ENCODE measurements at places on chromosomes 3 and 15.

DNA sequence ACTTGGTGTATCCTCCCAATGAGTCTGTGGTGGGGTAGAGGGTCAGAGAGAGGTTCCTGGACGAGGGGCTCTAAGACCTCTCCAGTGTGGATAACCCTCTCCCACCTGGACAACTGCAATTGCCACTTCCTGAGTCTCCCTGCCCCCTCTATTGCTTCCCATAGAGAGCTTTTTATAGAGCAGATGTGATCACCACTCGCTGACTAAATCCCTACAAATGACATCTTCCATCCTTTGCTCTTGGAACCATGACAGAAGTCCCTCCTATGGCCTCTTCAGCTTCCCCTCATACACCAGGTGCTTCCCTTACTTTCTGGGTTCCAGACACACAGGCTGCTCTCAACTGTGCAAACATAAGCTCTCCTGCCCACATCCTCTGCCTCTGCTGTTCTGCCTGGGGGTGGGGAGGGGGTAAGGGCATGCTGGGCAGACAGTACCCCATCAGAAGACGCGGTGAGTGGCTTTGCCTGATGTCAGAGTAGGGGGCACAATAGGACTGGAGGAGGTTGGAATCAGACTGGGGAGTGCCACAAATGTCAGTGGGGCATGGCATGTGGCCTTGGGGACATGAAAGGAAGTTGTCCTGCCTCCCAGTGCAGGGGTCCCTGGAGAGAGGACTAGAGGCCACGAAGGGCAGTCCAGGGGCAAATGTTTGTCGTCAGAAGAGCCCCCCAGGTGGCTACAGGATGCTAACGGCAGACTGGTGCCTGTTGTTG lies 15.2 kb downstream of the ITIH3 start:
- no peak for DNase-seq

DNA sequence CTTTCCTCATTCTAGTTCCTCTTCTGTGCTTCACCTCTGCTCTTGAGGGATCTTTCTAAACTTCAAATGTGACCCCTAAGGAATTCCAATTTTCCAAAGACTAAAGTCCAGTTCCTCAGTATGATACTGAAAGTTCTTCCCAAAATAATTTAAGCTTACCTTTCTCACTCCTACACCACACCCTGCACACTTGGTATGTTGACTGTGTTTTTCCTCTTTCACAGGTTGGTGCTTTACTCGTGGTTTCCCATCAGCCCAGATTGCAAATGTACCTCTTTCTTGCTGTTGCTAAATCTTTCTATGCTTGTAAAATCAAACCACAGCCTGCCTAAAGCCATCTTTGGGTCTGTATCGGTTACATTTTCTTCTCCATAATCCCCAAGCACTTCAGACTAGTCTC lies 30.5 kb upstream of the CLDN16 start:
- DNase-seq = no peak

GRCh38 chr3:182725372-182726251 lies 67.7 kb upstream of the ATP11B start:
- no peak for DNase-seq

GRCh38 chr15:80464951-80465625 lies 60.9 kb downstream of the ARNT2 start:
- DNase-seq = no peak

GRCh38 chr15:90565866-90566265 lies 36.1 kb downstream of the CRTC3 start:
- no peak for DNase-seq

- DNase-seq = no peak
Measured at GRCh38 chr3:140509534-140509933, 168.3 kb upstream of the TRIM42 start.

DNA sequence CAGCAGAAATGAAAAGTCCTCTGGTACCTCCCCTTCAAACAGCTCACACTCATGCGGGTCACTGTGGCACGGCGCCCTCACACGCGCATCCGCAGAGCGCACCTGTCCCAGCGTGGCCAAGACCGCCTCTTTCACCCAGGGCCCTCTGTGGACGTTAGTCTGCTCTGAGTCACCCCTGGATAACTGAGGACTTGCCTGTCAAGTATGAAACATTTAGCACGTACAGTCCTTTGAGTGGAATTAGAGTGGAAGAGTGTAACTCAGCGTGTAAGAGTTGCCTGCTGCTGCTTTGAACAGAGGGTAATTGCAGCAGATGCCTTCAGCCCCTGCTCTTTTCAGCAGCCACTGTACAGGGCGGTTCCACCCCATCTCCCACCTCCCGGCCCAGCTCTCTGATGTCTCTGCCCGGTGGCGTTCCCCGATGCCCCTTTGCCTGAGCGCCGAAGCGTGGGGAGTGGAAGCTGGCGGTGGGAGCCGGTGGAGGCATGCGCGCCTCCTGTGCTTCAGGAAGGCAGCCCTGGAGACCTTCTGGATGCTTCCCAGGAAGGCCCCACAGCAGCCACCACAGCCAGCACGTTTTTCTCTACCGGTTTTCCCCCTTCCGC lies 23.0 kb downstream of the CPN2 start:
- DNase-seq = no peak

DNA sequence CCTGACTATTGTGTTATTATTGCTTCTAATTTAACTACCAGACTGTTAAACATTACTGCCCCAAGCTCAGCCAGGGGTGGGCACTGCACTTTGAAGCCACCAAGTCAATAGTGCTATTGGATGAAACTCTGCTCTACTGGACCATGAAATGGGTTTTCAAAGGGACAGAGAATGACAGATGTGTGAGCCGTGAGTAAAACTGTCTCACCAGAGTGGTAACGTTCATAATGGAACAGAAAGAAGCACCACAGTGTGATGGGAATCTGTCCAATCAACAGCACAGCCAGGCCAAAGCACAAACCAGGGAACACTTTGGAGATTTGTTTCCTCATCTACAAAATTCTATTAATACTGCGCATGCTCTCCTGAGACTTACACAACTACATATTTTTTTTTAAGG lies 171.8 kb upstream of the LPP start:
- no peak for DNase-seq

DNA sequence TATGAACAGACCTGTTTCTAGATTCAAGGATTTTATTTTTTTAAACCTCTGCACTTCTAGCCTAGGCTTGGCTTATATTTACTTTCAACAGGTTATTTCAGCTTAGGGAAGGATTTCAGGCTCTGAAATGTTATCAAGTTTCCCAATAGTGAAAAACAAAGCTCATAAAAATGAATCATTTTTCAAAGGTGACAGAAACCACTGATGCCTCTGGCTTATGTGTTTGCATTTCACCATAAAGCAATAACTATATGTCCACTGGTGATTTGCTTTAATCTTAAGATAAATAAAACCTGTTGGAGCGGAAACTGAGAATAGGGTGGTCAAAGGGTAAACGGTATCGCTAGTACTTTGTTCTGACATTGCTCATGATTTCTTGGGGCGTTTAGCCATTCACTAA lies 141.2 kb upstream of the LRIG1 start:
- no peak for DNase-seq

DNA sequence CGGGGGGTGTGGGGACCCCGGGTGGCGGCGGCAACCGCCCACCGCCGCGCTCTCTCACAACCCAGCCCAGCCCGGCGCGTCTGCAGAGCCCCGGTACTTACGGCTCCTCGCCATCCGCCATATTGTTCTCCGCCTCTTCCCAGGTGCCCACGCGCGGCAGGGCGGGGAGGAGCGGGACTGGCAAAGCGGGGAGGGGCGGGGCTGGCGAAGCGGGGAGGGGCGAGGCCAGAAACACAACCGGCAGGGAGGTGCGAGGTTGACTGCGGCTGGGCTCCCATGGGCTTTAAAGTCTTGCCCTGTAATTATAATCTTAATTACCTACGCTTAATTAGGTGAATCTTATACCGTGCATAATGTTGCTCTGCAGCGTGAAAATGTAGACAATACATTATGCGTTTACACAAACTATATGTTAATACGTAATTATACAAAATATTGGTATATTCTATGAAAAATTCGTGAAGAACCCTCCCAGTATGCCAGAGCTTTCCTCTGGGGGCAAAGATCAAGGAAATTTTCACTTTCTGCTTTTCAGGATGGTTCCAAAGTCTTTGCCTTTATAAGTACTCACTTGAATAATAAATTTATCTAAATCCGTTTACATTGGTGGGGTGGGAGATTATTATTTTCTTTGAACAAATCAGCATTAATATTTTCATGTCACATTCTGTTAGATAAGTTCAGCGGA lies at the start of gene UBA3:
Gene UBA3 (minus strand): TSS at position 133 of the 688 bp plus-strand sequence. CDS start 12 bp downstream, at position 121.
- DNase-seq = no peak

GRCh38 chr3:127413318-127413673 lies 125.5 kb upstream of the PRR20G start:
- DNase-seq = no peak

DNA sequence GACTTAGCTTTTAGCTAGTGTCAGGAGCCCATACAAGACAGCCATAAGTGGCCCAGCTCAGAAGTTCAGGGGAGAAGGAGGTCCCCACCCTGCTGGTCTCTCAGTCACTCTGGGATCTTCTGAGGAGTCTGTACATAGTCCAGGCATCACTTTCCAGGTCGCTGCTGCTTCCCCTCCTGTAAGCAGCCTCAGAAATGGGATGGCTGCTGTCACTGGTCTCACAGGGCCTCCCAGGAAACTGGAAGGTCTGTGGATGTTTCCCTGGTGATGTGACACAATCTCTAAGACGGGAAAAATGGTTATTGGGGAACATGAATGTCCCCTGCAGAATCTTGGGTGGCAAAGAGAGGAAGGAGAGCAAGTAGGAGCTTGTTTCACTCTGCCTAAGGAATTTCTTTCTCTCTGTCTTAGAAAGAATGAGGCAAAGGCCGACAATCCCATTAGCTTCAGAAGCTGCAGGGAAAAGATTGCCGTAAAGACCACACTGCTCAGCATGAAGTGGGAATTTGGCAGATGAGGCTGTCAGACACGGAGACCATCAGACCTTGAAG lies 43.2 kb upstream of the TNFAIP8L3 start:
- no peak for DNase-seq

DNA sequence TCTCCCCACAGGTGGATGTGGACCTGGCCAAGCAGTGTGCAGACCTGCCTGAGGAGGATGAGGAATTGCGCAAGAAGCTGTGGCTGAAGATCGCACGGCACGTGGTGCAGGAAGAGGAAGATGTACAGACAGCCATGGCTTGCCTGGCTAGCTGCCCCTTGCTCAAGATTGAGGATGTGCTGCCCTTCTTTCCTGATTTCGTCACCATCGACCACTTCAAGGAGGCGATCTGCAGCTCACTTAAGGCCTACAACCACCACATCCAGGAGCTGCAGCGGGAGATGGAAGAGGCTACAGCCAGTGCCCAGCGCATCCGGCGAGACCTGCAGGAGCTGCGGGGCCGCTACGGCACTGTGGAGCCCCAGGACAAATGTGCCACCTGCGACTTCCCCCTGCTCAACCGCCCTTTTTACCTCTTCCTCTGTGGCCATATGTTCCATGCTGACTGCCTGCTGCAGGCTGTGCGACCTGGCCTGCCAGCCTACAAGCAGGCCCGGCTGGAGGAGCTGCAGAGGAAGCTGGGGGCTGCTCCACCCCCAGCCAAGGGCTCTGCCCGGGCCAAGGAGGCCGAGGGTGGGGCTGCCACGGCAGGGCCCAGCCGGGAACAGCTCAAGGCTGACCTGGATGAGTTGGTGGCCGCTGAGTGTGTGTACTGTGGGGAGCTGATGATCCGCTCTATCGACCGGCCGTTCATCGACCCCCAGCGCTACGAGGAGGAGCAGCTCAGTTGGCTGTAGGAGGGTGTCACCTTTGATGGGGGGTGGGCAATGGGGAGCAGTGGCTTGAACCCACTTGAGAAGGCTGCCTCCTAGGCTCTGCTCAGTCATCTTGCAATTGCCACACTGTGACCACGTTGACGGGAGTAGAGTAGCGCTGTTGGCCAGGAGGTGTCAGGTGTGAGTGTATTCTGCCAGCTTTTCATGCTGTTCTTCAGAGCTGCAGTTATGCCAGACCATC lies 8.6 kb downstream of the VPS18 start:
- DNase-seq = no peak

DNA sequence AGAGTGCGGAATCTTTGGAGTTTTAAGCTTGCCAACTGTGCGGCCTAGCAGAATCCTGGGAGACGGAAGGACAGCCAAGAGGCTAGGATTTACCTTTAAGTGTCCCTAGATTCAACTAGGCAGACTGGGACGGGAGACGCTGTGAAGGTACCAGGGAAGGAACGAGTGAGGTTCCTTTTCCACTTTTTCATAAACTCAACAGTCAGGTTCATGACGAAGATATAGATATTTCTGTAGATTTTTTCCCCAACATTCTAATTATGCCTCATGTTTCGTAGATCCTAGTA lies 564 bp upstream of the GABPB1 start:
- DNase-seq = no peak

- no peak for DNase-seq
Measured at GRCh38 chr3:51931756-51932155, 9.9 kb downstream of the RRP9 start.

GRCh38 chr3:134711284-134711683 lies 60.5 kb upstream of the KY start:
- no peak for DNase-seq

- no peak for DNase-seq
Measured at GRCh38 chr3:33096093-33096868, 665 bp downstream of the GLB1 start.

DNA sequence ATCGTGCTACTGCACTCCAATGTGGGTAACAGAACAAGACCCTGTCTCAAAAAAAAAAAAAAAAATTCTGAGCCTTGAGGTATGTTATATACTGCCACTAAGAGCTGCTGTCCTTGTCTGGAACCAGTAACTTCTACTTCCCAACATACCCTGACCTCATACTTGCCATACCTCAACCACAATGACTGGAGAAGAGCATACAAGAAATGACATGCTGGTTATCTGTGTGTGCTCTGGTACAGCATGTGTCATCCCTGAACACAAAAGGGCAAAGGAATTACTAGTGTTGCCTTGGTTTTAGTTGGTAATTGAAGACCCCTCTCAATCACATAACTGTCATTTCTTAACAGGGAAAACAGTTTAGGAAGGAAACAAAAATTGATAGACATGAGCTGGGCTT lies 54.5 kb downstream of the MRPS25 start:
- DNase-seq = no peak

- DNase-seq = no peak
Measured at GRCh38 chr3:40920041-40920440, 279.3 kb upstream of the CTNNB1 start.

GRCh38 chr3:25662736-25663320 lies 1.9 kb downstream of the TOP2B start:
- DNase-seq = no peak

GRCh38 chr15:33322091-33322490 lies 11.3 kb downstream of the RYR3 start:
- no peak for DNase-seq

GRCh38 chr3:77605865-77606264 lies 566.0 kb downstream of the ROBO2 start:
- DNase-seq = no peak

- DNase-seq = no peak
Measured at GRCh38 chr3:4976109-4976508, 3.1 kb upstream of the BHLHE40 start.

DNA sequence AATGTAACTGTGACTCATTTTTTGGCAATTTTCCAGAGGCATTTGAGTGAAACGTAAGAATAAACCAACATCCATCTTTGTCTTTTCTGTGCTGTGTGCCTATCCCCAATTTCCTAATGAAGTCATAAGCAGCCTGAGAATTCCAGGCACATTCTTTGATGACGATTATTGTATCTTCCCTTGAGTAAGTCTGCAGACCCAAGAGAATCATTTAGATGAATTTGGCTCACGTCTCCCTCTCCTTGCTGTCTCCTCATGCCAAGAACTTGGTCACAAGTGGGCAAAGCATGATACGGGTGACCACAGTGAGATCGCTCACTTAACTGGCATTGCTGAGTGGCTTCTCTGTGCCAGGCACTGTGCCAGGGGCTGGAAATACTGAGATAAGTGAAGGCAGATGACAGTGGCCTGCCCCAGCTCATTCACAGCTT lies 384.5 kb upstream of the IL12A start:
- DNase-seq = no peak
